ENCODE measurements at places on chromosomes 1 and 21.

DNA sequence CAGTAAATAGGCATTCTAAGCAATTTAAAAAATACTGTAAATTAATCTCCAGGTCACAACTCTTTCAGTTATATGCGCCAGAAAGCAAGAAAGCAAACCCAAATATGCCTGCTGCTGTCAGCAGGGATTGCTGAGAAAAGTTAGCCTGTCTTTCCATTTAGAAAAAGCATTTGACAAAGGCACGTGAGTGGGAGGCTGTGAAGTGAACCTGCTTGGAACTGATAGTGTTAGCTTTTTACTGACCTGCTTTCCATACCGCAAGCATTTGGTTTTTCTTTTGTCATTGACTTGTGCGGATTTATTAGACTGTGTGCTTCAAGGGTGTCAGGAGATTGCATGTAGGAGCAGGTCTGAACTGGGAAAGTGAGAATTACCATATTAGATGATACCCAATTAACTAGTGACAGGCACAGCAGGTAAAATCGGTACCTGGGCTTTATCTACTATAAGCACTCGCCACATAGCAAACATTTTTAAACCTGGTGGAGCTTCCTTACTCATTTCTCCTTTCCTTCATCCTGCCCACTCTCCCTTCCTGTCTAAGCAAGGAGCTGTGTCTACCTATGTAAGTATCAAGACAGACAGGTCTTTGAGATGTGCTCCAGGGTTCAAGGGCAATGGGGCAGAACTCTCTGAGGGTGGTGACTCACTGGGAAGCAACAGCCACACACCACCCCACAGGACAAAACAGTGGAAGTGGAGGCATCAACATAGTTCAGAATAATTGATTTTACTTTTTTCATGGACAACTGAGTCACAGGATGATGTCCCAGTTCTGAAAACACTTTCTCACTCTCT, 323.9 kb downstream of the DISC1 start:
- DNase-seq: no peak

- no peak for DNase-seq
Observed at GRCh38 chr1:222656391-222657155, 38.7 kb downstream of the MIA3 start.

GRCh38 chr21:44706026-44706705, 5.2 kb downstream of the TSPEAR start:
- DNase-seq: no peak

GRCh38 chr21:33854604-33855003, 61.0 kb downstream of the ATP5PO start:
- peak; percentile 50 for DNase-seq

DNA sequence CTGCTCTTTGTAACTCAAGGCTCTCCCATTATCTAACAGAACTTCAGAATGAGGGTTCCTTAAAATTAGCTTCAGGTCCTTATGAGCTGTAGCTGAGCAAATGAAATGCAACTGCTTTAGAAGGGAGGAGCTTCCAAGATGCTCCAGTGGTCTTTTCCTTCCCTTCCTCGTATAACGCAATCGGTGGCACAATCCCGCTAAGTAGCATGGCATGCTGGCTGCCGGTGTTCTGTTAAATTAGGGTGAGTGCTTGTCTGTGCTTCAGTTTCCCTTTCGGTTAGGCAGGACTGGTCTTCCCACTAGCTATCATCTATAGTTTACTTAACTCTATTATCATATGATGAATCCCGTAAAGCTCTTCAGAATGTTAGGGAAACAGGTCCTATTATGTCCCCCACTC, 917 bp downstream of the KIAA0040 start:
- no peak for DNase-seq

DNA sequence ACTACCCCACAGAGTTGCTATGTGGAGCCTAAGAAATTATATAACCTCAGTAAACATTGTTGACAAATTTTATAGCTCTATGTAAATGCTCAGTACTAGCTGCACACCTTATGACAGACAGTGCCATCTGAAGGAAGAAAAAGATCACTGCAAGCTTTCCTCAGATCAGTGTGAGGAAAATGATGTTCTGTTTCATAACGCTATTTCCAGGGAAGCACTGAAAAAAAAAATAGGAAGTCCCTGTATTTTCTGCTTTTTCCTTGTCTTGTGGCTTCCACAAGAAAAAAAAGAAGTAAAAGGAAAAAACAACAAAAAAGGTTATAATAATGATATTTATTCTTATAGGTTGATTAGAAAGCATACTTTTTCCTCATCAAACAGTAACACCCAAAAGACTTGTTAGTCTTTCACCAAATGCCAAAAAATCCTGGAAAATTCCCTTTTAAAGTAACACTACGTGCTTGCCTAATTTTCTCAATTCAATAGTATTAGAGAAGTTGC, 23.2 kb downstream of the LYST start:
- DNase-seq: peak; percentile 59

DNA sequence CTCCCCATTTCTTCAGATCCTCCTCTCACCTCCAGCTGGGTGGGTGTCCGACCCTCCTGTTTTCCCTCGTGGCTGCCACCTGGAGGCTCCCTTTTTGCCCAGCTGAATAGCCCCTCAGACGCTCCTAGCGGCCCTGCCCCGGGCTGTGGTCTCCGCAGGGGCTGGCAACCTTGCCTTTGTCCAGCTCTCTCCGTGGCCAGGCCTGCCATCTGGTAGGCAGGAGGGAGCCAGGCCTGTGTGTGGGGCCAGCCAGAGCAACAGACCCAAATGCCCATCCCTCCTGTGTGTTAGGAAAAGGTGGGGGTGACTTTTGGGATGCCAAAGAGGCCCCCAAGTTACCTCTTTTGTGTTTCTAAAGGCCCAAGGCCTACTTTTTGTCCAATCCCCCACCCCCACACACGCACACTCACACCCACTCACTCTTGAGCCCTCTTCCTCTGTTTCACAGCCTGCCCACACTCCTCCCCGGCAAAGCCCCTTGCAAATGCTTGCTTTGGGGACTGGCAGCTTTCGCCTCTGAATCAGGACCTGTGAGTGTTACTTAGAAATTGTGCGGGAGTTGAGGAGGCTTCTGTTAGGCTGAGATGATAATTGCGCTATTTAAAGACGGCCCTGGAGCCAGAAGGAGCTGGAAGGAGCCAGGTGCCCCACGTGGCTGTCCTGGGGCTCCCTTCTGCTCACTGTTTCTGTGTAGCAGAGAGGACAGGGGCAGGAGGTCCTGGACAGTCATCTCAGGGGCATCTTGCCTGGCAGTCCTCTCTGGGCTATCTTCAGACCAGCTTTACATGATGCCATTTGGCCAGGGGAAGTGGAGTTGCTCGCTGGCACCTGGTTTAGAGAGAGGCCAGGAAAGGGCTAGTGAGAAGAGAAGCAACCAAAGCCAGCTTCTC, 9.1 kb downstream of the PPFIA4 start:
- DNase-seq: no peak

DNA sequence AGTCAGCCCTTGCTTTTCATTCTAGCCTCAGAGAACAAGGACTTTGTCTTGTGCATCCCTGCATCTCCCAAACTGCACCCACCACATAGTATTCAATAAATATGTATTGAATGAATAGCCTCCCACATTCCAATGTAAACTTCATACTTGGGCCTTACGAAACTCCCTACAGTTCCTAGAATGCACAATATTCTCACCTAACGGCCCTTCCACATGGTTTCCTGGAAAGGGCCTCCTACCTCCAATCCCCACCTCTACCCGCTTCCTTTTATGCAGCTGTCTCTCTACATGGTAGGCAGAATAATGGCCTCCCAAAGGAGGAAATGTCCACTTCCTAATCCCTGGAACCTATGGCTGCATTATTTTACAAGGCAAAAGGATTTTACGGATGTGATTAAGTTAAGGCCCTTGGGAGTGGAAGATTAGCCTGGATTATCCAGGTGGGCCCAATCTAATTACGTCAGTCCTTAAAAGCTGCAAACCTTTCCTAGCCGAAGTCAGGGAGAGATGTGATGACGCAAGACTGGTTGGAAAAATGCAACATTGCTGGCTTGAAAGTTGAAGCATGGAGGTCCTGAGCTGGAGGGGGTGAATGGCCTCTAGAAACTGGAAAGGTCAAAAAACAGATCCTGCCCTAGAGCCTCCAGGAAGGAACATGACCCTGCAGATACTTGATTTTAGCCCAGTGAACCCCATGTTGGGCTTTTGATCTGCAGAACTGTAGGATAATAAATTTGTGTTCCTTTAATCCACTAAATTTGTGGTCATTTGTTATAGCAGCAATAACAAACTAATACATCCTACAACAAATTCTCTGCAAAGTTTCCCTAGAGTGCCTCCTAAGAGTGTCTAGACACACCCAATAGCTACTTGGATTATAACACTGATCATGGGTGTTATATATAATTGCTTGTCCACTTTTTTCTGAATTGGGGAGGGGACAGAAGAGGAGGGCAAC, 5.2 kb upstream of the PIK3C2B start:
- DNase-seq: no peak

GRCh38 chr1:37808369-37809319, 636 bp upstream of the YRDC start:
- peak; percentile 83 for DNase-seq

DNA sequence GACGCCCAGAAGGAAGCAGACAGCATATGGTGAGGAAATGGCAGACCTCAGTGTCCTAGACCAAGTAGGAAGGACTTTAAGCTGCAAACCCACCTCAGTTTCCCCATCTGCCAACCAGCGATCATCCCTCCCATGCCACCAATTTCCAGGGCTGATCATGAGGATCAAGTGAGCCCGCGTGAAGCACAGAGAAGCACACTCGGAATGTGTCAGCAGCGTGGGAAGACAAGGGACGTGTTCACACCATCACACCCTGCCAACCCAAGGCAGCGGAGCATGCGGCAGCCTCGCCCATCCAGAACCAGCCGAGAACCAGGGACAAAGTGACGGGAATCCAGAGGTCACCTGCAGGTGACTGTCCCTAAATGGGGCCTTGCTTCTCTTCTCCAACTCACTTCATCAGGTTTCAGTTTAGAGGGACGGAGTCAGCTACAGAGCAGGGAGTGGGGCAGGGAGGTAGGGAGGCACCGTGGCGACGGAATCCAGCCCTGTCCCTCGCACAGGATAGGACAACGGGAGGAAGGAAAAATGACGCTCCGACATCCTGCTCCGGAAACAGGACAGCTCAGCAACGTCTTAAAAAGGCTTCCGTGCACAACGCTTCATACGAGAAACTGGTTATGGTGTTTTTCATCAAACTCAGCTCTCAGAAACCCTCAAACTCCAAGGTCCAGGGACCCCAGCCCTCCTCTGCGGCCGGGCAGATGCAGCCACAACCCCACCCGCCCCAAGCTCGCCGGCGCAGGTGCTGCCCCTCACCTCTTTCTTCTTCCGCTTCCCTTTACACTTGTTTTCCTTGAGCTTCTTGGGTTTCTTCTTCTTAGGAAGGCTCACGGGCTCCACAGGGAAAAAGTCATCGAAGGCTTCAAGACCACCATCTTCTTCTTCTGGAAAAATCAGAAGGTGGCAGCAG, 12.5 kb downstream of the CHD5 start:
- DNase-seq: no peak

- peak; percentile 81 for DNase-seq
Observed at GRCh38 chr1:109895720-109896504, 14.7 kb upstream of the CSF1 start.

GRCh38 chr1:97304366-97304765, 582.8 kb downstream of the PTBP2 start:
- no peak for DNase-seq

GRCh38 chr1:167455786-167456446, 62.4 kb downstream of the CD247 start:
- peak; percentile 16 for DNase-seq

GRCh38 chr1:88892357-88892877, 1.1 kb upstream of the GTF2B start:
- peak; percentile 61 for DNase-seq
